Stimulated activated CD4-positive, alpha-beta T cell treated with anti-CD3 and anti-CD28 coated beads, Interleukin-15, amount 100 ng/mL, for 1 hour (primary cell): ENCODE measurements at places on chromosomes 13 and 19.

GRCh38 chr13:22903925-22904324 lies 276.9 kb upstream of the SGCG start:
- no peak for DNase-seq

GRCh38 chr13:32384702-32385101 lies 43.2 kb downstream of the N4BP2L1 start:
- no peak for DNase-seq

- DNase-seq = no peak
These were observed 9.6 kb upstream of the TIMM44 start for GRCh38 chr19:7953060-7953459.

DNA sequence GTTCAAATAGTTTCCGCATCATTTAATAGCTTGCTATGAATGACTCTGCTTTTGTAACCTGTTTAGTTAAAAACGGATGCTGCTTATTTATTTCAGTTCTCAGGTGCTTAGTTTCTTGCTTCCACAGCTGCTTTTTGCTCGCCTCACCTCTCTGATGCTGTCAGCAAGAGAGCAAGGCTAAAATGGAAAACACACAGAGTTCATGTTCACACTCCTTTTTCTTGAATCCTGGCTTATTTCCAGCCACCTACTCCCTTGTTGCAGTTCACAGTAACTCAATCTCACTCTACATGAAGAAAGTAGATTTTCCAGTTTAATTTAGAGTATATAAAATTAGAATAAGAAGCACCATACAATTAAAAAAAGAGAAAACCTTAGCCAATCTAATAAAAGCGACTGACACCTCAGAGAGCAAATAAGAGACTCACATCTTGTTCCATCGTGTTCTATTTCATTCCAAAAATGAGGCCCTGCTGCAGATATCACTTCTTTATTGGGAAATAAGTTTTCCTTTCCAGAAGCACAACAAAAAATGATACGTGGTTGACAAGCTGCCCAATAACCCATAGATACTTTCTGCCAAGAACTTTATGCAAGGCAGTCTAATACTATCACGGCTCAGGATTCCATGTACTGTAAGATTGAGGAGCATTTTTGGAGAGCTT lies 326.1 kb upstream of the SLITRK1 start:
- DNase-seq = no peak

- no peak for DNase-seq
These were observed 897.0 kb downstream of the EFNB2 start for GRCh38 chr13:105638426-105638825.

DNA sequence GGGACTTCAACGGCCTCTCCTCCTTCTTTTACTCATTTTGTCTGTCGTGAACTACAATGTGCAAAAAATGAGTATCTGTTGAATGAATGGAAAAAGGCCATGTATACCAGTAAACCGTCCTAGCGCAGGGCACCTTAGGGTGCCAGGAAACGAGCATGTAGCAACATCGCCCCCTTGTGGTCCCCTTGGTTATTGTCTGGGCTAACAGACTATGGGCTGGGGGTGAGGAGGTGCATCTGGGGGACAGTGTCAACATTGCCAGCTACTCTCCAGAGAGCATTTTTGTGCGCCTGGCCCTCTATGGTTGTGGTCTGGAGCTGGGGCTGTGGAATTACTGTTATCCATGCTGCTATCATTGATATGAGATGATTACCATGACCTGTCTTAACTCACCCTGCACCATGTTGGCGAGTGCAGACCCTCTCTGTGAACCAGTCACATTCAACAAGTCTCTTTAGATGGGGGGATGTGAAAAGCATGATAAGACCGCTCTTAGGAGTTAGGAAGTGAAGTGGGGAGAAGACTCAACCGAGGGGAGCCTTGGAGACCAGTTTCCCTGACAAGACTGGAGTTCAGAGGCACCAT lies 22.8 kb upstream of the SIGLEC11 start:
- peak; percentile 50 for DNase-seq

GRCh38 chr13:25354377-25354776 lies 17.4 kb upstream of the ATP8A2 start:
- no peak for DNase-seq

- DNase-seq = peak; percentile 25
These were observed 1.8 kb upstream of the CEACAM8 start for GRCh38 chr19:42596391-42597072.

- DNase-seq = no peak
These were observed 229.2 kb downstream of the TUBA3C start for GRCh38 chr13:18952225-18953016.

DNA sequence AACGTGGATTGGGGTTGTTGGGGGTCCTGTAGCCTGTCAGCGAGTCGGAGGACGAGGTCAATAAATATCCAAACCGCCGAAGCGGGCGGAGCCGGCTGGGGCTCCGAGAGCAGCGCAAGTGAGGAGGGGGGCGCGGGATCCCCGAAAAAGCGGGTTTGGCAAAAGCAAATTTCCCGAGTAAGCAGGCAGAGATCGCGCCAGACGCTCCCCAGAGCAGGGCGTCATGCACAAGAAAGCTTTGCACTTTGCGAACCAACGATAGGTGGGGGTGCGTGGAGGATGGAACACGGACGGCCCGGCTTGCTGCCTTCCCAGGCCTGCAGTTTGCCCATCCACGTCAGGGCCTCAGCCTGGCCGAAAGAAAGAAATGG lies 754 bp upstream of the SIX5 start:
- DNase-seq = no peak

DNA sequence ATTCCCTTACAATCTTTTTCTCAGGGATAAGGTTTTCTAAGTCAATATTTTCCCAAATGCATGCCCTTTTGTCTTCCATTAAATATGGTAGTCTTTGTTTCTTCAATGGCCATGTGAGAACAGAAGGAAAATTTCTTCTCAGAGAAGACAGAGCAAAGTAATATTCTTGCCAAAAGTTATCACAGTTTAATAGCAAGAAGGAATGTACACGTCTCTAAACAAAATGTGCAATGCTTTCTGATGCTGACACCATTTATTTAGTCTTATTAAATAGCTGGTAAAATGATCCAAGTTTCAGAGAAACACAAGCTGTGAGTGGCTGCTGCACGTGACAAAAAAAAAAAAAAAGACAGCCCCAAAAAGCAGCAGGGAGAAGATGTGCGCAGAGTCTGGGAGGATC lies 542.5 kb downstream of the GPC6 start:
- DNase-seq = no peak

GRCh38 chr13:75544681-75545330 lies 4.8 kb upstream of the UCHL3 start:
- DNase-seq = no peak
